Prostate gland (tissue), 2 donors: ENCODE measurements at places on chromosomes 5 and 9. TPM values are rescaled to one million over a fixed set of nuclear protein-coding genes. Genes with fewer than 3 reads are reported as not detected.

DNA sequence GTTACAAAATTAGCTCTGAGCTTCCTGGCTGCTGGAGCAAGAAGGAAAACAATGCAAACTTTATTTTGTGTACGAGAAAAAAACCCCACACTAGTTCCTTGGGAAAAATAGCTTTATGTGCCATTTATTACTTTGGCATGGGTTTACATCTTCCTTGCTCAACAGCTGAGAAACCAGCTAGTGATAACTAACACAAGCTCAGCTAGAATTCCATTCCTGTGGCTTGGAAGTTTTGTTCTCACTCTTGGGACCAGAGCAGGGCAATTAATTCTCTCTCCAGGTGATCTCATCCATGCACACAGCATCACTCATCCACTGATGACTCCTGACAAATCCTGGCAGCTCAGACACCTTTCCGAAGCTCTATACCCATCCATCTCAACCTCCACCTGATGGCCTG, 104.1 kb downstream of the CRB2 start:
- no peak overlapping the region for H3K4me3 ChIP-seq
- H3K36me3 ChIP-seq: no peaks in the 10 kb centered on the region
- no peaks in the 10 kb centered on the region for H3K4me1 ChIP-seq
- no peak for DNase-seq

GRCh38 chr9:122039234-122039633, 53.9 kb downstream of the TTLL11 start:
- H3K4me1 ChIP-seq: no peaks in the 10 kb centered on the region
- no peak for DNase-seq
- no peaks in the 10 kb centered on the region for H3K27me3 ChIP-seq
- no peak overlapping the region for H3K4me3 ChIP-seq
- no peaks in the 10 kb centered on the region for H3K36me3 ChIP-seq

GRCh38 chr9:69637193-69637816, 34.9 kb downstream of the APBA1 start:
- no peak overlapping the region for H3K4me3 ChIP-seq
- H3K27ac ChIP-seq: no peak overlapping the region
- no peaks in the 10 kb centered on the region for H3K36me3 ChIP-seq
- DNase-seq: no peak
- no peaks in the 10 kb centered on the region for H3K4me1 ChIP-seq

GRCh38 chr9:13879011-13879410, 434.9 kb downstream of the NFIB start:
- no peak for DNase-seq
- H3K4me3 ChIP-seq: no peak overlapping the region
- H3K27ac ChIP-seq: no peak overlapping the region
- no peaks in the 10 kb centered on the region for H3K4me1 ChIP-seq
- no peaks in the 10 kb centered on the region for H3K36me3 ChIP-seq

RNF180 gene
- total RNA-seq: 15.1 TPM
